ENCODE measurements at places on chromosomes 5 and 9. TPM values are rescaled to one million over a fixed set of nuclear protein-coding genes. Genes with fewer than 3 reads are reported as not detected.
A peak's percentile ranks its signal among the peaks of the same experiment; 100 is the strongest.

The ORM2 gene
- not detected for polyA plus RNA-seq

The OR2V2 gene
- not detected for polyA plus RNA-seq

The CARTPT gene
- polyA plus RNA-seq: not detected

The TMC1 gene
- polyA plus RNA-seq: 0.27 TPM

The KIF20A gene
- polyA plus RNA-seq: 68.7 TPM

The WNK2 gene
- polyA plus RNA-seq: not detected

The PCDHAC2 gene
- polyA plus RNA-seq: 0.03 TPM

DNA sequence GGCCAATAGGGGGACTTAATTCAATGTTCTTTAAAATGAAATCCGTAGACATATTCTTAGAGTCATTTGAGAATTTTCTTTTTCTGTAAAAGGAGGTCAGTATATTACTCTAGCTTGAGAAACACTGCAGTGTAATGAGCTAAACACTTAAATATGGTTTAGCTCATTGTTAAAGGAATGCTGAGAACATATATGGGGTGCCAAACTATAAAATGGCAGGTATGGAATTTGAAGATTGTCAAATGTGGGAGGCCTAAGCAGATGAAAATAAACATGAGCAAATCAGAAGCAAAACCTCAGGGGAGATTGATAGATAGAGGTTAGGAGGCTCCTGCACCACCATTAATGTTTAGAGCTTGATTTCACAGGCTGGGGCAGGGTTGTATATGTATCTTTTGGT lies 57.9 kb downstream of the STX17 start:
- DNase-seq: no peak

DNA sequence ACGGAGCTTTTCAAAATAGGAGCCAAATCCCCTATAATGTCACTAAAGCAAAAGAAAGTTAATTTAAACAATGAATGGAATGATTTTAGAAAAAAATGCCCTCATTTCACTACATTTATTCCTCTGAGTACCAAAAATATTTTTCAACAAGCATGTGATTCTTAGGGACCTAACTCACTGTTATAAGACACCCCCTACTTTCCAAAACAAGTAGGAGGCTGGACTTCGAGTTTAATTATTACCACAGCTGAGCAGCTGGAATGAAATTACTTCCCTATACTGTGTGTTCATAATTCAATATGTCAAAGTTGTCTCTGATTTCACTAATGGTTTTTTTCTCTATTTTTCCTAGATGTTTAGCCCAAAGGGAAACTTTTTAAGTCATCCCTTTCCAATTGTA lies 61.6 kb downstream of the SAXO1 start:
- DNase-seq: no peak

GRCh38 chr9:77710965-77711648 lies 63.0 kb upstream of the GNA14 start:
- no peak for DNase-seq

DNA sequence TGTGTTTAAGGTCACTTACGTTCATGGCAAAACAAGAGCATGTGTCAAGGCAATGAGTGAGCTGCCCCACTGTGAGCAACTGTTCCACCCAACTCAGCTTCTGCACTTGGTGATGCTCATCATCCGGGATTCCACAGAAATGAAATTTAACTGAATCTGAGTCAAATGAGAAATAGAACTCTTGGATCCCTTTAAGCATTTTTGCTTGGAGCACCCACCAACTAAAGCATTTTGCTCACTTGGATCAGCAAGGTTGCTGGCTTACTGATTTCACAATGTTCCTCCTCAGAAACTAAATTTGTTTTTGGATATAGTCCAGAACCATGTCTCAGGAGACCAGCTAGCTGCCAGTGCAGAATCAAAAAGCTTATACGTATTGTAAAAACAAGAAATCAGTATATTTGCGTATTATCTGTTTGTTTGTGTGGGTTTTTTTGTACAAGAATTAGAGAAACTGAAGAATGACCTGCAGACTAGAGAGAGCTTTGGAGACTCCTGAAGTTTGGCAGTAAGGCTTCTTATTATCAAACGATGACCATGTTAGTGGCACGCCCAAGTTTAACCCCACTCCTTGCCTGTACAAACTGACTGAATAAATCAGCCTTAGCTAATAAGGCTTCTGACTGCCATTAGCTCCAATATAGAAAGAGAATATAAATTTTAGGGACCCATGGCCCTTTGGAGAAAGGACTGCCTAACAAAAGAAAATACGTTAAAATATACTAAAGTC lies 153.8 kb upstream of the FST start:
- DNase-seq: no peak

DNA sequence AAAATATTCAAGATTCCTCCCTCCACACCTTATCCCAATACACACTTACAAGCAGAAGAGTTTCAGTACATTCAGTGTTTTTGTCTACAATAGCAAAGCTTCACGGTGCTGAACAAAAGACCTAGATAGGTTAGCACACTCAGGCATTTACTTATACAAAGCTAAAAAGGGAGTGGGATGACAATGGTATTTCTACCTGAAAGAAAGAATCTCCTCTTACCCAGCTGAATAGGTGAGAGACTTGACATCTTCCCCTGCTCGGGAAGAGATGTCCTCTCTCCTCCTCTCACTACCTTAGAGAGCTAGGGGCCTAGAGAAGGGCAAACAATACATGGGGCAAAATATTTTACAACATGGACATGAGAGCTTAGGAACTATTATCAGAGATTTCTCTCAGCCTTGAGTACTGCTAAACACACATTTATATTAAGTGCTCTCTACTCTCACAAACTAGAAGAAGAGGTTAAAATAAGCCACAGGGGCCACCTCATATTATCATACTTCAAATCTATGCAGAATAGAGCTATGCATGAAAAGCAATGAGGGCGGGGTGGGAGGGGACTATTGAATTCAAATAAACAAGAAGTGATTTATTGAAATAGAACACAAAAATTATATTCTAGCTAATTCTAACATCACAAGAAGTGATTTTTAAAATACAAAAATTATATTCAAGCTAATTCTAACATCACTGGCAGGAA lies 38.6 kb upstream of the RNF38 start:
- no peak for DNase-seq

- DNase-seq: no peak
Measured at GRCh38 chr5:80138486-80138885, 103.3 kb downstream of the THBS4 start.

DNA sequence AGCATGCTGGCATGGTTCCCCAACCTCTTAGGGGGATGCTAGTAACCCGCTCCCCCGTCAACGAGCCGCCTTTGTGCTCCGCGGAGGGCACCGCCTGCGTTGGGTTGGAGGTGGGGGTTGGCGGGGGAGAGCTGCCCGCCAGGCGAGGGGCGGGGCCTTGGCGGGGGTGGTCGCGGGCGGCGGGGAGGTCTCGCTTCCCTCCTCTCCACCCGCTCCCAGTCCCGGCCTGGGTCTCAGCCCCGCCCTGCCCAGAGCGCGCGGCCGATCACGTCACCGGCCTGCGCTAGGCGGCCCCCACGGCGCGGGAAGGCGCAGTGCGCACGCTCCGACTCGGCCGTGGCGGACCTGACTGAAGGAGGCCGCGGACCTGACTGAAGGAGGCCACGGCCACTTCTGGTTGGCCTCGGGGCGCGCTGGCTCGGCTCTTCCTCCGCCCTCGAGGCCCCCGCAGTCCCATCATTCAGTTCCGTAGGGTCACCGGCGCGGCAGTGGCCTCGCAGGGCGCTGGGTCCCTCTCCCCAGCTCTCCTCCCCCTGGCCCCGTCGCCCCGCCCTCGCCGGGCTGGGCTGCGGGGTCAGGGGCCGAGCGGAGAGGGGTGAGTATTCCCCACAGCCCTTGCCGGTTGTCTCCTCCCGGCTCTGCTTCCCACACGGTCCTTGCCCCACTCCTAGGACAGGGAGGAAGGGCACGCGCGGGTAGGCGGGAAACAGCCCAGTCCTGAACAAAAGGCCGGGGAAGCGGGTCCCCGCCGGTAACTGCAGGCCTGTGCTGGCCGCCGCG lies at the start of gene ATG10:
ATG10 (plus strand) TSS at position 312 of the 780 bp plus-strand sequence. CDS start 15,548 bp downstream, outside the sequence.
- peak; percentile 93 for DNase-seq

DNA sequence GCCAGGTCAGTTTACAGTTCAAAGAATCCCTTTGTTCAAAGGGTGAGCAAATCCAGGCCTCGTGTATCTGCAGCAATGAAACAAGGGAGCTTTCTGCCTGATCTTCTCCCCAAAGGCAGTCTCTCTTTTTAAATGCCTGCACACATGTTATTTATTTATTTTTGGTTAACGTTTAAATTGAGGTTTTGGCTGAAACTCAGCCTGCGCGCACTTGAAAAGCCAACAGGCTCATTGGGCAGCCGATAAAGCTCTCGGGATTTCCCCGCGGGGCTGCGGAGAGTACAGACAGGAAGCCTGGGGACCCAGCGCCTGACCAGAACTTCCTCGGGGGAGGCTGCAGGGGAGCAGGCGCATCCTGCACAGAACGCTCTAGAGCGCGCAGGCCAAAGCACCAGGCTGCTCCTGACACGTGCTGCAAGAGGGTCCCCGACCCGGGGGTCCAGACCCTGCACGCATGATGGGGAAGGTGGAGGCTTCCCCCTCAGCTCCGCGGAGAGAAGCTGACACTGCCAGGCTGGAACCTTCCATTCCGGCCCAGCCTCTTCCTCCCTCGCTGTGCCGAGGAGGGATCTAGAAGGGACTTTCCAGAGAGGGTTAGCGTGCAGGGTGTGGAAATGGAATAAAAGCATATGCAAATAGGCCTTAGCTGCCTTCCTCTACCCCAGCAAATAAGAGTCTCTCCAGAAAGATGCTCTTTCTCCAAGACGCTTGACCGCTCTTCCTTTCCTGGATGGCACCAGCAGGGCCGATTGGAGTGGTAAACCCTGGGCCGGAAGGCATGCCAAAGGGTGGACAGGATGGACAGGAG lies 46.1 kb downstream of the PTTG1 start:
- peak; percentile 79 for DNase-seq

DNA sequence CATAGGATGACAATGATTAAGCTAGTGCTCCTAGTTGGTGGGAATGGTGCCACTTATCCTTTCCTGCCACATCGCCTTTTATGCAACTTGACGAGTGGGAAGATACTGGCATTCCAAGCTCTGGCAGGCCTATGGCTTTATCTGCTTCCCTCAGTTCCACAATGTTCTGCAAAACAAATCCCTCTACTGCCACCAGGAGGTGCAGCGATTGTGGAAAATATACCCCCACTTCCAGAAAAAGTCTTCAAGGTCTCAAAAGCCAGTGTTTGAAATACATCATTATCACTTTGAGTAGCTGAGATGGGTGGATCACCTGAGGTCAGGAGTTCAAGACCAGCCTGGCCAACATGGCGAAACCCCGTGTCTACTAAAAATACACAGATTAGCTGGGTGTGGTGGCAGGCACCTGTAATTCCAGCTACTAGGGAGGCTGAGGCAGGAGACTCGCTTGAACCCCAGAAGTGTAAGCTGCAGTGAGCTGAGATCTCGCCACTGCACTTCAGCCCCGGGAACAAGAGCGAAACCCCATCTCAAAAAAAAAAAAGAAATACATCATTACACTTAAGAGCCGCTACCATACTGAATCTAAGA lies 3.4 kb downstream of the CLINT1 start:
- DNase-seq: peak; percentile 71

DNA sequence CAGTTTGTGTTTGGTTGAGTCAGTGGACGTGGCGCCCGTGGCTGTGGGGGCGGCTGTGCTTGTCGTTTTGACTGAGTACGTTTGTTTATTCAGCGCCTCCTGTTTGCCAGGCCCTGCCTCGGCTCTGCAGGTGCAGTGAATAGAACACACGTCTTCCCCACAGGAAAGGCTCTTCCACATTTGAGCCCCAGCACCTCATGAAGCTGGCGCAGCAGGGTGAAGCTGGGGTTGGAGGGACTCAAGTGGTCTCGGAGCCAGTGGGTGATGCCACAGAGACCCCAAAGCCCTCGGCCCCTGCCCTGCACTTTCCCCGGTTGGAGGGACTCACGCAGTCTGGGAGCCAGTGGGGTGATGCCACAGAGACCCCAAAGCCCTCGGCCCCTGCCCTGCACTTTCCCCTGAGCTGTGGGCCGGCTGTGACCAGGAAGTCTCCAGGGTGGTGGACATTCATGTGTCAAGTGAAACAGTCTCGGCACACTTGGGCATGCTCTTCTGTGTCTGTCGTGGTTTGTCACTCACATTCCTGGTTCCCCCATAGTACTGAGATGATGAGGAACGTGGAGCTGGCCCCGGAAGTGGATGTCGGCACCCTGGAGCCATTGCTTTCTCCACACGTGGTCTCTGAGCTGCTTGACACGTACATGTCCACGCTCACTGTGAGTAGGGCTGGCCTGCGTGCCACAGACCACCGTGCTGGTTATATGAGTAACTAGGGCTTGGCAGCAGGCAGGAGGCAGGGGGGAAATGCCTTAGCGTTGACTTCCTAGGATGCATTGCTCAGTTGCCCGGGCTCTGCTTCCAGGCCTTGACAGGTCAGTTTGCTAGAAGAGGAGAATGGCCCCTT lies 13.6 kb downstream of the EXOC3 start:
- DNase-seq: no peak

DNA sequence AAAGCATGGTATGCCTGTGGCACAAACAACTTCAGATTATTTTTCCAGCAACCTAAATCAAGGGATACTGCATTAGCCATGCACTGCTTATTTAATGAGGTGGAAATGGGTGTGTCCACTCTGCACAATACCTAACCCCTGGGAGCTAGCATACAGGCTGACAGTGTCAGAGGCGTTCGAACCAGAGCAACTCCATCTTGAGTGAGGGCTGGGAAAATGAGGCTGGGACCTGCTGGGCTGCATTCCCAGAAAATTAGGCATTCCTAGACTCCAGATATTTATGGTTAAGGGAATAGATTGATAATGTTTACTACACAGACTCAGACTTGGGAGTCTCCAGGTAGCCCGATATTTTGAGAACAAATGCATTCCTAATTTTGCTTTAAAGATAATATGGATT lies 2.8 kb downstream of the FGF1 start:
- no peak for DNase-seq

GRCh38 chr5:3201941-3202340 lies 393.7 kb upstream of the IRX1 start:
- no peak for DNase-seq

DNA sequence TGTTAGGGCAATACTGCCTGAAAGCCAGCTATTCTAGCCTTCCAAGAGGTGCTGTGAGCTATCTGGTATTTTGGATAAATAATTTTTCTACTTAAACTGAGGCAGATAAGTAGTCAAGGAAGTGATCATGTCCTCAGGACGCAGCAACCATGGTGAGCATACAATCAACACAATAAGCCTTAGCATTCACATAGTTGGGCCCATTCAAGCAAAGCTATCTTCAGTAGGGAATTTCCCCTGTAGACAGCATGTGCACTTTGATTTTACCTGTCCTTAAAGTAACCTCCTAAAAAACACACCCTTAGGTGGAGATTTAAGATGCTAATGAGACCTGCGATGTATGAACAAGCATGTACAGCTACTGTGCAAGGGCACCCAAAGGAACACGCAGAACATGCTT lies 76.2 kb upstream of the HCN1 start:
- DNase-seq: no peak

GRCh38 chr5:105428451-105429380 lies 1866.1 kb upstream of the NUDT12 start:
- DNase-seq: no peak

All from fibroblast of lung (primary cell).